ENCODE measurements at places on chromosomes 5 and 9.
A peak's percentile ranks its signal among the peaks of the same experiment; 100 is the strongest.

GRCh38 chr5:31809050-31809870, 170.3 kb downstream of the PDZD2 start:
- DNase-seq = peak; percentile 49

GRCh38 chr5:149133795-149134777, 7.2 kb upstream of the ABLIM3 start:
- DNase-seq = no peak

- DNase-seq = no peak
These were observed 10.1 kb upstream of the ZNF484 start for GRCh38 chr9:92887880-92888338.

GRCh38 chr9:7273575-7273974, 515.8 kb downstream of the KDM4C start:
- no peak for DNase-seq

- DNase-seq = peak; percentile 72
These were observed 798 bp downstream of the PITX1 start for GRCh38 chr5:135032999-135033861.

DNA sequence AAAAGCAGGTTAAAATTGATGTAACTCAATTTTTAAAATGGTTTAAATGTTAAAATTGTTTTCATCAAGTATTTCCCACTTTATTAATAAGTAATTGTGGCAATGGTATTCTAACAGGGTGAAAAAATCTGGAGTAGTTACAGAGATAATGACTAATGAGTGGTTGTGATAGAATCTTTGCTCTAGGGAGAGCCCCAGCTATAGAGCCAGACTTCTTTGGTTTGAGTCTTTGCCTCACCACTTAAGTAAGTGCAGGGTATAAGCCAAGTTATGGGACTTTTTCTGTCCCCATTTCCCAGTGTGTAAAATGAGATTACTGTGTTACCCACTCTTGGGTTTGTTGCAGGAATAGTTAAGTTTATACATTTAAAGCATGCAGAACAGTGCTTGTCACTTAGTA, 158.1 kb downstream of the FER start:
- no peak for DNase-seq

DNA sequence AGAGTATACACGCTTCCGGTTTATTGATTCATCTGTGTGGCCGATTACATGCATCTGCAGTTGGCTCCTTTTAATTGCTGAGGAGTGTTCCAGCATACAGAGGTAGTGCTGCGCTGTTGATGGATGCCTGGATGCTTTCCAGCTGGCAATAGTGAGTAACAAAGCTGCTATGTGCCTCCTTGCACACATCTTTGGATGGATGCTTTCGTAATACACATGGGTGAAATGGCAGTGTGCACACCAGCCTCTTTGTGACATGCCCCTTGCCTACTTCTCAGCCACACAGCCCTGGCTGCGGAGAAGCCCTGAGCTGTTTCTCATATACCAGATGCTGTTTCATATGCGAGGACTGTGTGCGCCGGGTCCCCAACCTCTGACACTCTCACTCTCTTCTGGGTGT, 151.0 kb downstream of the GADD45G start:
- DNase-seq = no peak

DNA sequence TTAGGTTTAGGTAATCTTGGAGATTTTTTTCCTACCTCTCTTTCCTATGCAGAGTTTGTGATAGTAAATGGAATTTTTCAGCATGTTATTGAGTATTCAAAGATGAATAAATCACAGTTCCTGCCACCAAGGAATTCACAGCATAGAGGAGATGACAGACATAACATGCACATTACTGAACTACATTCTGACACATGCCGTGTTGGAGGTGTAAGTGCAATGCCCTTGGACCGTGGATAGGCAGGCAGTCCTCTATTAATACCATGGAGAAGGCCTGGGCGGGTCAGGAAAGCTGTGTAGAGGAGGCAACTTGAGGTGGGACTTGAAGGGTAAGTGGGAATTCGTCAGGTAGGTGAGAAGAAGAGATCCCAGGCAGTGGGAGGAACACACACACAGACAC, 43.9 kb downstream of the MCCC2 start:
- no peak for DNase-seq

GRCh38 chr9:74674077-74674476, 176.9 kb downstream of the RORB start:
- DNase-seq = no peak

- no peak for DNase-seq
These were observed 173.5 kb upstream of the ZNF608 start for GRCh38 chr5:124919747-124920525.

GRCh38 chr9:14445946-14446345, 132.0 kb upstream of the NFIB start:
- DNase-seq = no peak

DNA sequence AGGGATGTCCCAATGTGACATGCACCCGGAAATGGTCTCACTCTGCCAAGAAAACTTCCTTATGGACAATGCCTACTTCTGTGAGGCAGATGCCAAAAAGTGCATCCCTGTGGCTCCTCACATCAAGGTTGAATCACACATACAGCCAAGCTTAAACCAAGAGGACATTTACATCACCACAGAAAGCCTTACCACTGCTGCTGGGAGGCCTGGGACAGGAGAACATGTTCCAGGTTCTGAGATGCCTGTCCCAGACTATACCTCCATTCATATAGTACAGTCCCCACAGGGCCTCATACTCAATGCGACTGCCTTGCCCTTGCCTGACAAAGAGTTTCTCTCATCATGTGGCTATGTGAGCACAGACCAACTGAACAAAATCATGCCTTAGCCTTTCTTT, 37.6 kb upstream of the CCDC152 start:
- DNase-seq = no peak

- DNase-seq = no peak
These were observed 1.0 kb downstream of the FOCAD start for GRCh38 chr9:20684875-20685696.

DNA sequence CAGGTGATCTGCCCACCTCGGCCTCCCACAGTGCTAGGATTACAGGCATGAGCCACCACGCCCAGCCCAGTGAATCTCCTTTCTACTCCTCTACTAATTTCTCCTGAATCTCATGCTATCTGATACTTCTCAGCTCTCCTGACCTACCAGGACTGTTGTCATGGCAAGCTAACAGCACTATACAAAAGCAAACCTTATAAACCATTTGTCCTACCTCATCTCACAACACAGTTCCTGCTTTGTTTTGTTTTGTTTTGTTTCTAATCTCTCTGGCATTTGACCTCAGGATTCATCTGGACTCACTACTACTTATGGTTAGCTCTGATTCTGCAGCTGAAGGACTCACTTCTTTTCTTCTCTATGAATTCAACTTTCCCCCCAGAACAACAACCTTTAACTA, 734.8 kb downstream of the TLE1 start:
- DNase-seq = no peak

GRCh38 chr5:43033841-43034590, 6.1 kb downstream of the ANXA2R start:
- peak; percentile 70 for DNase-seq

- DNase-seq = no peak
These were observed 382.5 kb downstream of the PLK2 start for GRCh38 chr5:58077416-58077815.

DNA sequence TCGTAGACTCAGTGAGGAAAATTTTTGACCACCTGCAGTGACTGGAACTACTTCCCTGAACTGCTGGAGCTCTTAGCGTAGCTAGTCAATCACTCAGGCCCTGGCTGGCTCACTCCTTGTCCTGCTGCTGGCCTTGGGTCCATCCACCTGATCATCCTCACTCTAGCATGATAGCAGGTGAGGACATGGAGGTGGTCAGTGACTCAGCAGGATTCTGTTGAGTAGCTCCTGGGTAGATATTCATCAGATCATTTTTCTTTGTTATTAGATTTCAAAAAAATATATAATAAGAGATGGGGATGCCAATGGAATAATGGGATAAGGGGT, 25.0 kb upstream of the SEMA4D start:
- no peak for DNase-seq
